ENCODE measurements at places on chromosomes 3 and 15. TPM values are rescaled to one million over a fixed set of nuclear protein-coding genes. Genes with fewer than 3 reads are reported as not detected.

Gene ACKR4
- total RNA-seq = 0.16 TPM

Gene SNX22
- total RNA-seq = 14.5 TPM

GRCh38 chr3:134149286-134149685, 101.4 kb downstream of the RYK start:
- no peak for DNase-seq

- no peak for DNase-seq
Measured at GRCh38 chr3:148162132-148162531, 535.6 kb upstream of the AGTR1 start.

DNA sequence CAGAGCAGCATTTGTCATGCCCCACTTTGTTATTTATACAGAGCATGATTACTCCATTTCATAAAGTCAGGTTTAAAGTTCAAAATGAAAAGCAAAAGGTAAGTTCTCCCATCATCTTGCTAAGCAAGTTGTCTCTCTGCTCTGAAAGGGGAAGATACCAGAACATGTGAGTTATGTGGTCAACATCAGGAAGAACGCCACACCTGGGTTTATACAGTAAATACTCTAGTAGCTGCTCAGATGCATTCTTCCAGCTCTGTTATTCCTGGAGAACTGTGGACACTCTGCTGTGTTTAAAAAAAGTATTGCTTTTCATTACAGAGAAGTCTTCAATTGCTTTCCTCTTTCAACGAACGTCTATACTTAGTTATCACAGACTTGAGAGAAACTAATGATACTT, 145.7 kb downstream of the PLCL2 start:
- DNase-seq = no peak
